ENCODE measurements at places on chromosomes 2 and 18.
A peak's percentile ranks its signal among the peaks of the same experiment; 100 is the strongest.

GRCh38 chr2:43818761-43819160, 19.9 kb downstream of the ABCG5 start:
- no peak for DNase-seq

- peak; percentile 26 for DNase-seq
Measured at GRCh38 chr18:31555971-31556747, 35.5 kb upstream of the TTR start.

- DNase-seq = no peak
Measured at GRCh38 chr2:161370981-161371380, 45.1 kb upstream of the TBR1 start.

DNA sequence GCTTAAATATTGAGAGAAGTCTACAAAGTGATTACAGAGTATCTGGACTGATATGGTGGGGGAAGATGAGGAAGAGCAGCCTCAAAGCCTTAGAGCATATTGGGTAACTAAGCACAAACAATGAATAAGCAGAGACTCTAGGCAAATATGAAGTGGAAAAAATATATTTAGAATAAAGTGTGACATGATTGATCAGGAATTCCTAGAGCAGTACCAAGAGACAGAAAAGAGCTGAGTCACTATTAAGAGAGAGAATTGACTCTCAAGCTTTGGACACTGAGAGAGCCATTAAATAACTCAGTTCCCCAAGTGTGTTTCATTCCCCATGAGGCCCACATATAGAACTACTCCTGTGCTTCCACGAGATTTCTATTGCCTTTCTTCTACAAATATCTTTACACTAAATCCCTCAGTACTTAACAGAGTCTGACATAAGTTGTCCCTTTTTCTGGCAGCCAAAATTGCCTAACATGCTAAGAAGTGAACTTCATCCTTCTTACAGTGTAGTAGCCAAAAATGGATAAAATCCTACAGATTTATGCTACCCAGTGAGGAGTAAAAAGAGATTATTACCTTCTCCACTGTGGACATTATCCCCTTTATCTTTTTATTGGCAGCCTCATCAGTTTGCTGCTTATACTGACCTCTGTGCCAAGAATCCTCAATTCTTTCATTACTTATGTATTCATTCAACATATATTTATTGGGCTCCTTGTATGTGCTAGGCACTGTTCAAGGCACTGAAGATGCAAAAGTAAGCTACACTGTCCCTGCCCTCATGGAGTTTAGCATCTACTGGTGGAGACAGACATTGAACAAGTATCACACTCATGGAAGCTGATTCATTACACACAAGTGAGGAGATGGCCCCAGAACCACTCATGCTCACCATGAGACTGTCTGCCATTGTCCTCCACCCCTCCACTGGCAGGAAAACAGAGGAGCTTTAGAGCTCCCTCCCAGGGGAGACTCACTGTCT, 45.4 kb downstream of the SLC40A1 start:
- no peak for DNase-seq

DNA sequence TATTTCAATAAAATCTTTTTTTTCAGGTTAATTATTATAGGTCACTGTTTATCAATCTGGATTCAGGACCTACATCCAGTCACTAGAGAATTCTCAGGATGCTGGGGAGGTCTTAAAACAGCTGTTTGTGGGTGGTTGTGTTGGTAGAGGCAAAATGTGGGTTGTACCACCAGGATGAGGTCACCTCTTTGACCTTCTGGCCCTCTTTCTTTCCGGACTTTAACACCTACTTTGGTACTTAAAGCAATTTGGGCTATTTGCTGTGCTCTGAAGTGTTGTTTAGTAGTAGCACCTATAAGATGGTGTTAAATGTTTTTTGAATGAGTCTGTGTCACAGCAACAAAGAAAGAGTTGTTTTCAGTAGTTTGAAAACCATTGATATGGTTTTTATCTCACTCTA, 14.6 kb downstream of the EML4 start:
- no peak for DNase-seq

- no peak for DNase-seq
Measured at GRCh38 chr2:193847130-193847529, 1652.4 kb upstream of the TMEFF2 start.

- no peak for DNase-seq
Measured at GRCh38 chr2:201483342-201483741, 31.8 kb downstream of the STRADB start.

DNA sequence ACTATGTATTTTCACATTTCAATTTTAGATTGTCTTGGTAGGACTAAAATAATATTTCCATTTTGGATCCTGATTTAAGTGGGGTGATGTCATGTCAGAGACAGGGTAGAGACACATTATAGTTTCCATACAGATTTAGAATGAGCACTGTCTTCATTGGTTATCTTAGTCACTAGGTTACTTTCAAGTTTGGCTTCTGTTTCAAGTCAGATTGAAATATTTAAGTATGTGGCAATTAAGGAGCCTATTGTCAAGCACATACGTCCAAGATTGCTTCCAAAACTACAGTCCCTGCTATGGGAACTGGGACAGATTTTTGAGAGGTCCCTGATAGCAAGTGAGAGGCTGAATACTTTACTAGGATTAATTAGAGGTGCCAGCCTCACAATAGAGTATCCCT, 89.2 kb upstream of the FAM117B start:
- DNase-seq = no peak

GRCh38 chr2:173107629-173108022, 32.0 kb downstream of the MAP3K20 start:
- no peak for DNase-seq

- DNase-seq = no peak
Measured at GRCh38 chr2:157427003-157427921, 16.6 kb downstream of the CYTIP start.

DNA sequence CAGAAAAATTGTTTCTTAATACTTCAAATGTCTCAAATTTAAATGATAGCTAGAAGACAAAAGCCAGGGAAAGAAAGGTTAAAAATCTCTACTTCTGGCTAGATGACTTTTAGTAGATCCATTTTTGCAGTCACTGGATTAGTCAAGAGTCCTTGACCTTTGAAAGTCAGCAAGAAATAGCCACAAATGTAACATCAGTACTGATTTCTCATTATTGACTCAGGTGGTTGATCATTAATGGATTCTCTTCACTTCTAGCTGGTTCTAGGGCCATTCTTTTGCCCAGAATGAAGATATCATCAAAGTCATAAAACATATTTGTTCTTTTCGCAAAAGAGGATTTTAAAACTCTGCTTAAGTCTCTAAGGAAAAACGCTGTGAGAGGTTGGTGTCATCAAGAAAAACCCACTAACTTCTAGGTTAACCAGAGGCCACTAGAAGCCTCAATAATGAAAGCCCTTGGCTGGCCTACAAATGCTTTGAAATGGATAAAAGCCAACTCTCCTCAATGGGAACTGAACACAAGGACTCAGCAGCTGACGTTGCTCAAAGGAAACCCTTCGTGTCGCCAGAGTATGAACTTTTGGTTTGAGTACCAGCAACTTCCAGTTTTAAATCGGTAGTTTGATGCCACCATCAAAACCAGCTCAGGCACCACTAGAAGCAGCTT, 66.3 kb downstream of the IRS1 start:
- DNase-seq = no peak

- DNase-seq = no peak
Measured at GRCh38 chr2:241017228-241017940, 19.0 kb downstream of the SNED1 start.

GRCh38 chr18:76707534-76707933, 114.8 kb upstream of the ZNF236 start:
- DNase-seq = no peak

DNA sequence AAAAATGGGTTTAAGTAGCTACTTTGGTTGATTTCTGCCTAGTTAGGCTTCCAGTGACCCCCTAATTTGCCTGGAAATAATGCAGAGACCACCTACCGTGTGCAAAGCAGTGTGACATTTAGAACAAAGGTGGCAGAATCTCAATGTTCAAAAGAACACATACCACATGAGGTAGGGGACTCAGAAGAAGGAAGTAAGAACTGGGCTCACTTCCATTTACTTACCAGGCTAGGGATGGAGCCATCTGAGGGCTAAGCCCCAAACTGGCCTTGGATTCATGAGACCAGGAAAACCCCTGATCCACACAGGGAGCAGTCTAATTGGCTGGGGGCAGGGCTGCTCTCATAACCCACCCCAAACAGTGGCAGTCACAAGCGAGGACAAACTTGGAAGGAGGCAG, 190.7 kb downstream of the NCKAP5 start:
- no peak for DNase-seq

- DNase-seq = no peak
Measured at GRCh38 chr18:59629894-59630293, 67.3 kb downstream of the CCBE1 start.

DNA sequence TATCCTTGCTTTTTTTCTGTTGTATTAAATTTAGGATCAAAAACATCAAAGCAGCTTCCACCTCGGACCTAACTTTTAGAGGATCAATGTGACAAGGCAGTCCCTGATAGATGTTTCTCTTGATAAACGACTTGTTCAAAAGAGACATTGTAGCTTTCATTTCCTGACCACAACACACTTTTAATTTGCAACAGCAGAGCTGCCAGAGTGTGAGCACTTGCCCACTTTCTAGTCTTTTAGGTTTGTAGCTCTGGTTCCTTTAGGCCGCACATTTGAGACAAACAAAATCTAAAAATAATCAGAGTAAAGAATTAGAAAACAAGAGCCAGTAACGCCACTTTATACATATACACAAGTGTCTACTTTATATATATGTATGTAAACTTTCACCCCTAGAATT, 3.1 kb downstream of the FIGN start:
- peak; percentile 77 for DNase-seq

GRCh38 chr2:127826047-127826446, 15.1 kb upstream of the WDR33 start:
- DNase-seq = no peak

DNA sequence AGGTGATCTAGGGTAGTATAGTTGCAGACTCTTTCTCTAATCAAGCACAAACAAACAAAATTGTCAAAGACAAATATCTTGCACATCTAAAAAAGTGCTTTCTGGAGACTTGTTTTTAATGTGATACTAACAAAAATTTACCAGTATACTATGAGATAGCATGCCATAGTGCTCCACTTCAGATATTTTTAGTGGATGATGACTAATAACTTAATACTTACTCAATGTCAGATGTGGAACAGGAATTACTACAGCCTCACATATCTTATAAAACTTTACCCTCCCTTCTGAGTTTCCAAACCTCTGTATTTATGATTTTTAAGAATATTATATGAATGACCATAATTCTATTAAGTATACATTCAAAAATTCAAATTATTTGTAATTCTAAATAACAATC, 1162.0 kb upstream of the SLC39A10 start:
- DNase-seq = no peak

DNA sequence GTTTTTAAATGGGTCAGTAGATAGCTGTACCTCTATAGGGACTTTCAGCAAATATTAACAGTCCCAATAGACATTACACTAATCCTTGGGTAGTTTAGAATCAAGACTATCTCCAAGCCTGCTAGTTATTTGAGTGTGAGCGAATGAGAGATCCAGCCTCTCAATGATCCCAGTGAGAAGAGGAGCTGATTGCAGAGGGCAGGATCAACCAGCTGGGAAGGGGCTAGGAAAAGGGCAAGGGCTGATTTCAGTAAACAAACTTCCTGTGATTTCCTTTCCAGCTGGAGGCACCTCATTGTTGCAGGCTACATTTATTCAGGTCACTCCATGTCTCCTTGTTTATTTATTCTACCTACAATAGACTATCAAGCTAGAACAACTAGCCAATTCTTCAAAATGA, 84.1 kb upstream of the CTNNA2 start:
- DNase-seq = no peak

- DNase-seq = no peak
Measured at GRCh38 chr2:113077921-113078320, 10.2 kb downstream of the IL1F10 start.

DNA sequence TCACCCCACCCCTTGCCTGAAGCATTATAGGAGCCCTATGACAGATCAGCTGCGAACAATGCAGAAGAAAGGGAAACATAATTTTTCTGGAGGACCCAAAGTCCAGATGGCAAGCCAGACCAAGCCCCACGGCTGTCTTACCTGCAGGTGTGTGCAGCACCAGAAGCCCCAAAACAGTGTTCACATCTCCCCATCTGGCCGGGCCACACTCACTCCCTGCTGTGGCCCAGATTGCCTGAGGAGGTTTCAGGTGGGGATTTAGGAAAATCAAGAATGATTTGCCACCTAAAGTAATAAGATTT, 11.7 kb upstream of the STK17B start:
- DNase-seq = no peak

- no peak for DNase-seq
Measured at GRCh38 chr2:9666306-9666705, 35.5 kb upstream of the YWHAQ start.

DNA sequence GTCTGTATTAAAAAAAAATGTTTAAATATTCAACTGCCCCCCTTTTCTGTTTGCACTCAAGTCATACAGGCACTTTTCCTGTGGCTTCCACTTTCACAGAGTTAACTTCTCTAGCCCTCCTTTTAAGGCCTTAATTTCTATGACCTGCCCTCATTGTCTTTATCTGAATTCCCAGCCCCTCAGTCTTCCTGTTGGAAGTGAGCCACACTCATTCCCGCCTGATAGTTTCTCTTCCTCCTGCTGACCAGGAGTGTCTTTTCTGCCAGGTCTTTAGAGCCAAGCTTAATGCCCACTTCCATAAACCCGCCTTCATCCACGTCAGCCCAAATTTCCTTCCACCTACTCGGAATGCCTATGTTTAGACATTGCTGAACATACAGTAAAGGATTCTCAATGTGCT, 10.5 kb downstream of the COPS8 start:
- no peak for DNase-seq

DNA sequence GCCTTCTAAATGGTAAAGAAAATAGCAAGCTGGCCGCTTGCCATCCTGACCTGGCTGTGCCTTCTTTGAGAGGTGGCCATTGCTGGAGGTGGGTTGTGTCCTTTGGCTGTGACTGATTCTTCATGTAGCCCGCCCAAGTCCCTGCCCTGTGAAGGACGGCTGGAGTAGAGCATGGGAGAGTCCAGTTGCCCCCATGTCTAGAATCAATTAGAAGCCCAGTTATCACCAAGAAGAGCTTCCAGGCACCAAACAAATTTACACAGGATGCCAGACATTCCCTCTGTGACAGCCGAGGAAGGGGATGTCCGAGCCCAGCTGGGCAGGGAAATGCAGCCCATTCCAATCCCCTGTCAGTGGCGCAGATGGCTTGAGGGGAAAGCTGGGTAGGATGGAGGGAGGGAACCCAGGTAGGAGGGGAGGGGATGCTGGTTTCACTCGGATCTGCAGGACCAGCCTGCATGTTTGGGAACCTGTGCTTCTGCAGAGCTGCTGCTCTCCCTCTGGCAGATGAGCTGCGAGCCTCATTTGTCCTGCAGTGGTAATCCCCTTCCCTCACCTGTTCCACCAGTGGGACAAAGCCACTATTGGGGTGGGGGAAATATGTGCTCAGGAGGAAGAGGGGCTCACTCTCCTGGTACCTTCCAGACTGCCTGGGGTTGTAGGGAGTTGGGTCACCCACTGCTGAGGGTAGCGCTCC, 25.7 kb upstream of the ASB18 start:
- DNase-seq = no peak

- DNase-seq = no peak
Measured at GRCh38 chr18:48569915-48570264, 31.1 kb downstream of the CTIF start.

DNA sequence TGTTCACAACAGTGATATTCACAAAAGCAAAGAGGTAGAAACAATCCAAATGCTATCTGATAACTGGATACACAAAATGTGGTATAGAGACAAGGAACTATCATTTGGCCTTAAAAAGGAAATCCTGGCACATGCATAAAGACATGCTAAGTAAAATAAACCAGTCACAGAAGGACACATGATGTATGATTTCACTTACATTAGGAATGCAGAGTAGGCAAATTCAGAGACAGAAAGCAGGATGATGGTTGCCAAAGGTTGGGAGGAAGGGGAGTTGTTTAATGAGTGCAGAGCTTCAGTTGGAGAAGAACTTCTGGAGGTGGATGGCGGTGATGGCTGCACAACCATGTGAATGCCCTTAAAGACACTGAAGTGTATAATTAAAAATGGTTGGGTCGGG, 38.1 kb downstream of the ATP8B1 start:
- no peak for DNase-seq
